CD4-positive, alpha-beta T cell treated with Interleukin-4 for 4 hours (primary cell): ENCODE measurements at places on chromosomes 11 and 22.

- DNase-seq: no peak
These were observed 8.1 kb downstream of the RRM1 start for GRCh38 chr11:4102711-4103110.

GRCh38 chr11:104333977-104334376 is 170.0 kb upstream of the PDGFD start:
- no peak for DNase-seq

- DNase-seq: no peak
These were observed 142.4 kb downstream of the MPPED1 start for GRCh38 chr22:43554259-43554636.

GRCh38 chr11:19604679-19605375 is 107.8 kb upstream of the NAV2 start:
- DNase-seq: no peak

GRCh38 chr22:39182478-39183030 is 30.1 kb upstream of the CBX7 start:
- no peak for DNase-seq

DNA sequence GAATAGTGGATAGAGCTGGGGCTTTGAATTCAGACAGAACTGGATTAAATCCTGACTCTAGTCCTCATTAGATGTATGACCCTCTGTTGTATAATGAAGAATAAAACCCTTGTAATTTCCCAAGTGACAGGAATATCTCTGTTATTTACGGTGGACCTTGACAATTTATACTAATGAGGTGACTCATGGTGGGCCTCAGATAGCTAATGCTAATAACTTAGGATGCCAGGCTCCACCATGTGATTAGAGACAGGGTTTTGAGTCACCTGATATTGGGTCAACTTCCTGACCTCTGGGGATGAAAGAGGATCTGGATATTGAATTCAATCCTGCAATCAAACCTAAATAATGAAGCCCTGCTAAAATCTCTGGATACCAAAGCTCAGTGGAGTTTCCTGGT is 33.6 kb downstream of the OSBP start:
- DNase-seq: no peak

DNA sequence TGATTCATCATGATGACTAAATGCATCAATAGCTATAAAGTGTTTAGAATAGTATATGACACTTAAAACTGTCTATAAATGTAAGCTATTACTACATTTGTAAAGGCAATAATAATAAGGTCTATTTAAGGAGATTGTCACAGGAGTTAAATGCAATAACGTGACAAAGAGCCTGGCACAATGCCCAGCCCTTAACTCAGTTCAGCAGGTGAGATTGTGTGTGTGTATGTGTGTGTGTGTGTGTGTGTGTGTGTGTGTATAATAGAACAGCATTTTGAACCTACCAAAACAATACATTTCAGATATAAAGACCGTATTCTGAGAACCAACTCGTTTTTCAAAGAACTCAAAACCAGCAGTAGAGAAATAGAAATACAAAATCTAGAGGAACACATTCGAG is 177.5 kb downstream of the MYO18B start:
- DNase-seq: no peak

- no peak for DNase-seq
These were observed 1.8 kb downstream of the ST3GAL4 start for GRCh38 chr11:126357055-126357962.
